ENCODE measurements at places on chromosomes 16 and 17. TPM values are rescaled to one million over a fixed set of nuclear protein-coding genes. Genes with fewer than 3 reads are reported as not detected.

Gene SLFN14
- total RNA-seq, result not detected

Gene PDE6G
- total RNA-seq, result 1.8 TPM

Gene CES1
- not detected for total RNA-seq

Gene IGF2BP1
- total RNA-seq, result 99.5 TPM

Gene XYLT1
- total RNA-seq, result 0.78 TPM

Gene PRAC2
- total RNA-seq, result not detected

Gene EPOP
- 2.9 TPM for total RNA-seq

Gene G6PC1
- not detected for total RNA-seq

Gene TAT
- total RNA-seq, result not detected

Gene CACNG5
- not detected for total RNA-seq

Gene TSPAN10
- 0.91 TPM for total RNA-seq

Gene KRTAP4-6
- not detected for total RNA-seq

Data from endothelial cell of umbilical vein (primary cell).